Activated CD4-positive, alpha-beta T cell treated with anti-CD3 and anti-CD28 coated beads, Interleukin-2, amount 10 ng/mL, durations not matched to agents 24 days and 14 days (primary cell): ENCODE measurements at places on chromosomes 1 and 21.

- no peak for DNase-seq
Observed at GRCh38 chr1:231853588-231854207, 227.1 kb downstream of the DISC1 start.

GRCh38 chr21:43758811-43759210, 17.3 kb downstream of the CSTB start:
- no peak for DNase-seq

DNA sequence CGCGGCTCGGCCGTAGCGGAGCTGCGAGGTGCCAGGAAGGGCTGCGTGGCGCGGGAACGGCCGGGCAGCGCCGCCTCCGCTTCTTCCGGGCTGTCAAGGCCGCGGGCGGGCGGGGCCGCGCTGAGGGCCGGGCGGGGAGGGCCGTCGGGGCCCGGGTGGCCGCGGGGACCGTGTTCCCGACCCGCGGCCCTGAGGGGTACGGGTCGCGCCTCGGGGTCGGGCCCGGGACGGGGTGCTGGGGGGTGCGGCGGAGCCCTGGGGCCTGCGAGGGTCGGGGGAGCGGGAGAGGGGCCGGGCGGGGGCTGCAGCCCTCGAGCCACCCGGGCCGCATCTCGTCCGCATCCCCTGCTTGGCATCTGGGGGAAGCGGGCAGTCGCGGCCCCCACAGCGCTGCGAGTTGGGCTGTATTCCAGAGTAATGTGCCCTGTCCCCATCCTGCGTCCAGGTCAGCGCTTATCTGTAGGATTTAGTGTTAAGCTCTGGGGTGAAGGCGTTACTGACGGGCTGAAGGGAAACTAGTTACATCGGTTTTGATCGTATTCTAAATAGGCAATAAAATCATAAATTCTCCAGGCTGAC, 379 bp downstream of the RER1 start:
- no peak for DNase-seq

DNA sequence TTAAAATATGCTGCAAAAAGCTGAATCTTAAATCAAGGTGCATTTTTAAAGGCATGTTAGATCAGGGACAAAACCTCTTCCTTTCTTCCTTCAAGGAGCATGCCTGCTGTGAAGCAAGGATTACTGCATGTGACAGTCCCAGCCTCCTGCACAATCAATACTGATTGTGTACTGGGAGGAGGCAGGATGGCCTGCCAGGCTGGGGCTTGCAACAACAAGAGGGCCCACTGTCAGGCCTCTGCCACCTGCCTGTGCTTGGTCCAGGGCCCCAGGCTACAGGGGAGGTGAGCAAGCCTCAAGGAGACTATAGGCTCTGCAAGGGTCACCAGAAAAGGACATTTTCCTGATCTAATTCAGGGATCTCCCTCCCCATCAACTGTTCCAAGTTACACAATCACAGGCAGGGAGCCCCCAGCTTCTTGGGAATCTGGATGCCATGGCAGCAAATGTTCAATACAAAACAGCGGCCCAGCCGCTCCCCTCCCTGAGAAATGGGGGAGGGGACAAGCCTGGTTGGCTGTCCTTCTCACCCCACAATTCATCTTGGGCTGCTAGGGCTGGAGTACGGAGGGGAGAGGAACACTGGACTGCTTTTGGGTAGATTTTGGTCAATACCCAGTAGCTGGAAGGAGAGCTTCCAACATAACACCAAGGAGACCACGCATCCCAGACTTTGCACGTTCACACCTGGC, 76.7 kb downstream of the SSBP3 start:
- no peak for DNase-seq

- peak; percentile 84 for DNase-seq
Observed at GRCh38 chr1:89279011-89279466, 6.4 kb upstream of the GBP5 start.

GRCh38 chr1:168972887-168973286, 133.6 kb upstream of the ATP1B1 start:
- no peak for DNase-seq

- DNase-seq, result no peak
Observed at GRCh38 chr1:223771814-223772770, 59.8 kb downstream of the CAPN2 start.

GRCh38 chr1:179034720-179035119, 9.0 kb downstream of the FAM20B start:
- DNase-seq, result no peak

DNA sequence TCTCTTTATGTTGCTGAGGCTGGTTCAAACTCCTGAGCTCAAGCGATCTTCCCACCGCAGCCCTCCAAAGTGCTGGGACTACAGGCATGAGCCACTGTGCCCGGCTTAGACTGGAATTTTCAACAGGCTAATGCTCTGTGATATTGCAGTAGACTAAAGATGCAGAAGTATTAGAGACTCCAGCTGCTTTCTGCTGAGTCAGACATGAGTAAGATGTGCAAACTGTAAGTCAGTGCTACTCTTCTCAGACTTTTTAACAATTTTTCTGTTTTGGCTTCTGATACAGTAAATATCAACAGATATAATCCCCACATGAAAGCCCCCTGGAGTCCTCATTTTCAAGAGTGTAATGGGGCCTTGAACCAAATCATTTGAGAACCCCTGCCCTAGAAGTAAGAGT, 29.3 kb upstream of the NLRP3 start:
- no peak for DNase-seq

DNA sequence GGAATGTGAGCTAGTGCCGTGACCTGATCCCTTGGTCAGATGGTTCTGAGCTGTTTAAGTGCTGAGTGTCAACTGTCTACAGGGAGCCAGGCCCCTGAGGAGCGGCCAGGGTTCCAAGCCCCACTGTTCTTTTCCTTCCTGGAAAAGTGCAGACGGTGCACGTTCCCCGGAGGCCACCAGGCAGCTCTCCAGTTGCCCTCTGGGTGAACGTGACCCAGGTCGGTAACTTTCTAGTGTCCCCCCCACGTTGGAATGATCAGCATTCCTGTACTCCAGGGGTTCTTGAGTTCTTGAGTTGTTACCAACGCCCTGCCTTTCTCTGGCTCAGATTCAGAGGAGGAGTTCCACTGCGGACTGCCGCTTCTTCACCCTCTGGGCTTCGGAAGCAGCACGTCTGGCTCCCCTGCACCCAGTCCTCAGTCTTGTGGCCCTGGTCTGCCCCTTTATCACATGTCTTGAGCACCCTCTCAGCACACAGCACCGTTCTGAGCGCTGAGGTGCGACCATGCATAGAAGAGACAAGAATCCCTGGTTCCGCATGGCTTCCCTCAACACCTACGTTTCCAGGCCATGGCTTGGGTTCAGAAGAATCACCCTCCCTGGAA, 131.5 kb downstream of the DHRS3 start:
- no peak for DNase-seq

- DNase-seq, result no peak
Observed at GRCh38 chr1:189175889-189176288, 1301.8 kb downstream of the BRINP3 start.

DNA sequence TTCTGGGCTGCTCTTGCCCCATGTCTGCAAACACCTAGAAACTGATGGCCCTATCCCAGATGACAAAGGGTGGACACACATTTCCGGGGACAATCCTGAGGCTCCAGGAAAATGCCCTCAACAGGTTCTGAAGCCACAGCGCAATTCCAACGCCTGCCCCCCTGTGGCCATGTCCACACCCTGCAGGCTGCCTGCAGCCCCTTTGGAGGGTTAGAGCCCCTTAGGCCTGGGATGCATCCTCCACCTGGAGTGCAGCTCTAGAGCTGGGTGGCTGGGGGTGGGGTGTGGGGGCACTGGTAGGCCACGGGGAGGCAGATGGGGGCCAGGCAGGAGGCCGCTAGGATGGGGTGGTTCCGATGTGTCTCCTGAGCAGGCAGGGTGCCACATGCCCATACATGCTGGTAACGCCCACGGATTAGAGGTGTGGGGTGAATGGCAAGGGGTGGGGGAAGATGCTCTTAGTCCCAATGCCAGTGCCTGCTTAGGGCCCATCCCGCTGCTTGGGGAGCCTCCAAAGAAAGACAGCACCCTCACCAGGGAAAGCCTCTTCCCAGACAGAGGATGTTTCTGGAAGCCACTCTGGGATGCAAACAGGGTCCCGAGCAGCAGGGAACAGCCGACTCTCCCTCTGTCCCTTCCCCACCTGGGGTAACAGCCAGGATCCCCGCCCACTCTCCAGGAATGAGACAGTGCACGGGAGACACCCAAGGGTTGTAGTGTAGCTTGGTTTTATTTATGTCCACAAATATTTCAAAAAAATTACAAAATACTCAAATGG, 34.0 kb downstream of the SLC45A1 start:
- peak; percentile 68 for DNase-seq

- no peak for DNase-seq
Observed at GRCh38 chr1:205127646-205128045, 5.9 kb upstream of the RBBP5 start.

DNA sequence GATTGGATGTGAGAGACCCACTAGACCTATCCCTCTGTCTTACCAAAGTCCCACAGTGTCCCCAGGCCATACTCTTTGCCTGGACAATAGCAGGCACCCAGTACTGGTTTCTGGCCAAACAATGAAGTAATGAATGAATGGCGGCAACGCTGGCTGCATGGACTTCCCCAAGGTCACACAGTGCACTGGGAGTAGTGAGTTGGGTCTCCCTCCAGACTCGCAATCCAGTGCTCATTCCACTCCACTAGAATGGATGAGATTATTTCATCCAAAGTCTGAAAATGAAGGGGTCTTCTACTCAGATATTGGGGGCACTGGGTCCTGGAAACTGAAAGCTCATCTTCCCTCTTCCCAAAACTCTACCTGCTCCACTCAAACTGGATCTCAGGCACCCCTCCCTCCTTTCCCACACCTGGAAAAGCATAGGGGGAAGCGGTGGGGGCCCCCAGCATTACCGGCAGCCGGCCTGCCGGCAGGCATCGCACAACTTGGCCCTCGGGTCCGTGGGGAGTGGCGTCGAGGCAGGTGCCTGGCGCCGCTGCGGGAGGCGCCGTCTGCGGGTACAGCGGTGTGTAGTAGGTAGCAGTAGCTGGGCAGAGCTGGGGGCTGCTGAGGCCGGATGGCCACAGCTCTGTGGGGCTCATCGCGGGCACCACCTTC, 816 bp downstream of the E2F2 start:
- DNase-seq, result peak; percentile 80

GRCh38 chr1:53126495-53126894, 15.9 kb downstream of the SLC1A7 start:
- no peak for DNase-seq

DNA sequence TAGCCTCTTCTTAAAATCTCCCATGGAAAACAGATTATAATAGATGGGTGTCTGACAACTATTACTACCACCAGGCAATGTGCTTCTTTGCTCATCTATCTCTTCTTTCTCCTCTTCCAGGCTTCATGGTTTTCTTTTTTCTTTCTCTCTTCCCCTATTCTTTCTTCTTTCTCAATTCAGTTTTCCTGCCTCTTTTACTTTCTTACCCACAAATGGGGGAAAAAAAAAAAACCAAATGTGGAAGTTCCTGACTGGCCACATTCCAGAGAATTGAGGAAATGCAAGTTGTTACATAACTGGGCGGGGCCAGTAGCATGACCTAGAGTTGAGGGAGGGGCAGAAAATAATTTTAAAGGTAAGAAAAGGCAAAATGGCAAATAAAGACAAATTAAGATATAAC, 10.9 kb upstream of the SMG7 start:
- no peak for DNase-seq
